ENCODE measurements at places on chromosomes 4 and X. TPM values are rescaled to one million over a fixed set of nuclear protein-coding genes. Genes with fewer than 3 reads are reported as not detected.

DNA sequence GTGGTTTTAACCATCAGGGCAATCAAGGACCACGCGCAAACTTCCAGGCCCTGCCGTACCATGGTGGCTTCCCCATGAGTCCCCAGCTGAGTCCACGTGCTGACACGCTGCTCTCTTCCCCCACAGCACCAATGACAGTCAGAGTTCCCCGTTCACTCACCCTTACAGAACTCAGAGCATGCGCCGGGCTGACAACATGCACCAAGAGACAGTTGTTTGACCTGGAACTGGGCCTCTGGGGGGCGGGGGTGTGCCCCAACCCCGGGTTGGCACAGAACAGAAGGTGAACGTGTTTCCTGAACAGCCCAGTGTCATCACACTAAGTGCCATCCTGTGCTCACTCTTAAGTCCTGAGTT, 29.4 kb downstream of the IRF2 start:
- no peak overlapping the region for H3K4me3 ChIP-seq
- H3K27me3 ChIP-seq: no peaks in the 10 kb centered on the region
- no peaks in the 10 kb centered on the region for H3K36me3 ChIP-seq
- no peak for DNase-seq

The MAMLD1 gene
- total RNA-seq: 0.25 TPM

DNA sequence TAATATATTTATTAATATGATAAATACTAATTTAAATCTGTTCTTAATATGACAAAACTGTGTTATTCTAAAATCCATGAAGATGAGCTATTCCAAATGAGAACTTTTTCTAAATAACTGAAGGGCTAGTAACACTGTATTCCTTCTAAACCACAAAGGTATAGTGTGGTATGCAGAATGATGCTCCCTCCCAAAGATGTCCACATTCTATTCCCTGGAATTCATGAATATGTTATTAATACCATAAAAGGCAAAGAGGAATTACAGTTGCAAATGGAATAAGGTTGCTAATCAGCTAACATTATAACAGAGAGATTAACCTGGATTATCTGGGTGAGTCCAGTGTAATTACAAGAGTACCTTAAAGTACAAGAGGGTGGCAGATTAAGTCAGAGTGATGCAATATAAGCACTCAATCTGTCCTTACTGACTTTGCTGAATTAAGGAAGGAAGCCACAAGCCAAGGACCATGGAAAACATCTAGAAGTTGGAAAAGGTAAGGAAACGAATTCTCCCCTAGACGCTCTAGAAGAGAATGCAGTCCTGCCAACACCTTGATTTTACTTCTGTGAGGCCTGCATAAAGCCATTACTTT, 20.7 kb upstream of the MAB21L2 start:
- H3K4me3 ChIP-seq: no peak overlapping the region
- peaks cover 9% of the 10 kb centered on the region for H3K4me1 ChIP-seq
- no peaks in the 10 kb centered on the region for H3K27me3 ChIP-seq
- peaks cover 4% of the 10 kb centered on the region for H3K36me3 ChIP-seq

- H3K27me3 ChIP-seq: no peaks in the 10 kb centered on the region
- H3K27ac ChIP-seq: peak overlapping the region; percentile 88
- peak; percentile 77 for DNase-seq
- no peaks in the 10 kb centered on the region for H3K36me3 ChIP-seq
- H3K4me3 ChIP-seq: no peak overlapping the region
Observed at GRCh38 chr4:75705198-75705977, 19.0 kb upstream of the USO1 start.

DNA sequence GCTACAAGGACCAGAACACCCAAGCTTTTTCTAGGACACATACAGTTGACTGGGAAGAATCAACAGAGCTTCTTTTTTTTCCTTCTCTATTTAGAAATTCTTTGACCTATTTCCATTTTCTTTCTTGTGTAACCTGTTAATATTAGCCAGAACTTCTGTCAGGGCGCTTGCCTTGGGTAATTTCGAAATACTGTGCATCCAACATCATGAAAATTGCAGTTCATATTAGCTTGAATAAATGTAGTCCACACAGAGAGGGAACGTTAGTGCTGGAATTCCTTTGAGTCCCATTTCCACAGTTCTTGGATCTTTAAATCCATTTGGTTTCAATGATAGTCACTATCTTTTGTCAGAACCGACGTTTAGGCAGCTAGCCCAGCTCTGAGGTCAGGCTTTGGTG, 141.8 kb downstream of the MXRA5 start:
- DNase-seq: no peak
- H3K4me1 ChIP-seq: no peaks in the 10 kb centered on the region
- no peak overlapping the region for H3K4me3 ChIP-seq
- H3K27me3 ChIP-seq: no peaks in the 10 kb centered on the region

The CCSER1 gene
- 0.77 TPM for total RNA-seq

GRCh38 chr4:1293531-1293941, 3.8 kb downstream of the MAEA start:
- DNase-seq: no peak
- no peak overlapping the region for H3K27ac ChIP-seq
- H3K27me3 ChIP-seq: no peaks in the 10 kb centered on the region
- H3K4me1 ChIP-seq: peaks cover 11% of the 10 kb centered on the region

DNA sequence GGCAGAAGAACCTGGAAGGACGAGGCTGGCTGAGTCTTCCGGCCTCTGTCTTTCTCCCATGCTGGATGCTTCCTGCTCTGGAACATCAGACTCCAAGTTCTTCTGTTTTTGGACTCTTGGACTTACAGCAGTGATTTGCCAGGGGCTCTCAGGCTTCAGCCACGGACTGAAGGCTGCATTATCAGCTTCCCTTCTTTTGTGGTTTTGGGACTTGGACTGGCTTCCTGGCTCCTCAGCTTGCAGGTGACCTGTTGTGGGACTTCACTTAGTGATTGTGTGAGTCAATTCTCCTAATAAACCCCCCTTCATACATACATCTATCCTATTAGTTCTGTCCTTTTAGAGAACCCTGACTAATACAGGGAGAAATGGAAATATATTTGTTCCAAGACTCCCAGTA, 265.8 kb downstream of the PCDH18 start:
- no peak for DNase-seq
- peaks cover 7% of the 10 kb centered on the region for H3K4me1 ChIP-seq
- H3K27ac ChIP-seq: no peak overlapping the region

DNA sequence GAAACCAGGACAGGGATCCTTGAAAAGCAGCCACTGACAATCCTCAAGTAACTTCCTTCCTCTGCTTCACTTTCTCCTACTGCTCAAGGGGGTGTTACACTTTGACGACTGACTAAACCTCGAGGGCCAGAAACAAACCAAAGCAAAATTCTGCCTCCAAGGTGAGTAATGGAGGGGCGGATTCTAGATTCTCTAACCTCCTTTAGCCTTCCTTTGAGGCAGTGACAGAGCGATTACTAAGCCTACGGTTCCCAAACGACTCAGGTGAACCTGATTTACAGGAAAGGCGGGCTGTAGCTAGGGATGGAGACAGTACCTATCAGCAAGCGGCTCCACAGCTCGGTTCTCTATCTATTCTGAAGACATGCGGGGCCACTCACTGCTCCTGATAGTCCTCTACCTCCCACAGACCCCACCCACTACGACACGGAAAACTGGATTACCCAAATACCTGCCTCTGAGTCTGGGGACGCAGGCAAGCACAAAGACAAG, 487 bp downstream of the TBCK start:
- H3K4me1 ChIP-seq: peaks cover 17% of the 10 kb centered on the region
- H3K36me3 ChIP-seq: no peaks in the 10 kb centered on the region
- H3K27me3 ChIP-seq: no peaks in the 10 kb centered on the region

DNA sequence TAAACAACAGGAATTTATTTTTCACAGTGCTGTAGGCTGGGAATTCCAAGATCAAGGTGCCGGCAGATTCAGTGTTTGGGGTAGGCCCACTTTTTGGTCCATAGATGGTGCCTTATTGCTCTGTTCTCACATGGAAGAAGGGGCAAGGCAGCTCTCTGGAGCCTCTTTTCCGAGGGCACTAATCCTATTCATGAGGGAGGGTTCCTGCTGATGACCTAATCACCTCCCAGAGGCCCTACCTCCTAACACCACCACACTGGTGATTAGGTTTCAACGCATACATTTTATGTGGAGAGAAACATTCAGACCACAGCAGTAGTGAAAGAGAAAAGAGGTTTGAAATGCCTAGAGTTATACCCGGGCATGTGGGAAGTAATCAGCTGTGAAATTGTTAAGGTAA, 1.4 kb upstream of the POLA1 start:
- H3K27ac ChIP-seq: peak overlapping the region; percentile 72
- peaks cover 37% of the 10 kb centered on the region for H3K4me1 ChIP-seq
- peak; percentile 80 for DNase-seq
- H3K36me3 ChIP-seq: no peaks in the 10 kb centered on the region

The CXCL5 gene
- 0.12 TPM for total RNA-seq

GRCh38 chr4:95507147-95507546, 41.6 kb downstream of the UNC5C start:
- H3K27me3 ChIP-seq: no peaks in the 10 kb centered on the region
- H3K4me3 ChIP-seq: no peak overlapping the region
- H3K27ac ChIP-seq: no peak overlapping the region
- H3K36me3 ChIP-seq: no peaks in the 10 kb centered on the region
- peaks cover 9% of the 10 kb centered on the region for H3K4me1 ChIP-seq
- no peak for DNase-seq

The CT47A7 gene
- total RNA-seq: not detected

GRCh38 chrX:129641941-129642340, 12.8 kb downstream of the APLN start:
- no peaks in the 10 kb centered on the region for H3K4me1 ChIP-seq
- H3K4me3 ChIP-seq: no peak overlapping the region
- H3K36me3 ChIP-seq: no peaks in the 10 kb centered on the region
- H3K27ac ChIP-seq: no peak overlapping the region
- no peak for DNase-seq
- H3K27me3 ChIP-seq: no peaks in the 10 kb centered on the region

GRCh38 chr4:4633431-4633830, 91.6 kb upstream of the STX18 start:
- no peaks in the 10 kb centered on the region for H3K27me3 ChIP-seq
- no peaks in the 10 kb centered on the region for H3K4me1 ChIP-seq
- H3K27ac ChIP-seq: no peak overlapping the region
- H3K36me3 ChIP-seq: no peaks in the 10 kb centered on the region

The ZFP42 gene
- 36.4 TPM for total RNA-seq

DNA sequence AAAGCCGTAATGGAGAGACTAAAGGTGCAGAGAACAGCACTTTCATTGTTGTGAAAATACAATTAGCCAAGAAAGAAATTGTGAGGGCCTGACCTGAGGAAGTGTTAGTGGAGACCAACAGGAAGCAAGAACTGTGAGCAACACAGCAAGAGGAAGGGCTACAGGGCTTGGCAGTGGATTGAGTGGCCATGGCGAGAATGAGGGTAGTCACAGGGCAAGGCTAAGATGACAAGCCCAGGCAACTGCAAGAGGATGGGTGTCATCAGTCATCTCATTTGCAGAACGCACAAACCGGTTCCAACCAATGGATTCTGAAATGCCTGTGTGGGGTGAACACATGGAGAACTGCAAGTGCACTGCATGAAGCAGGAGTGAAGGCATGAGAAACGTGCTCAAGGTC, 3.6 kb downstream of the SLC10A6 start:
- H3K36me3 ChIP-seq: no peaks in the 10 kb centered on the region
- no peaks in the 10 kb centered on the region for H3K27me3 ChIP-seq
- DNase-seq: no peak
- no peak overlapping the region for H3K27ac ChIP-seq
- no peaks in the 10 kb centered on the region for H3K4me1 ChIP-seq

- H3K4me3 ChIP-seq: no peak overlapping the region
- DNase-seq: peak; percentile 56
- H3K36me3 ChIP-seq: no peaks in the 10 kb centered on the region
- no peaks in the 10 kb centered on the region for H3K27me3 ChIP-seq
Observed at GRCh38 chr4:149896432-149896831, 80.8 kb upstream of the IQCM start.

DNA sequence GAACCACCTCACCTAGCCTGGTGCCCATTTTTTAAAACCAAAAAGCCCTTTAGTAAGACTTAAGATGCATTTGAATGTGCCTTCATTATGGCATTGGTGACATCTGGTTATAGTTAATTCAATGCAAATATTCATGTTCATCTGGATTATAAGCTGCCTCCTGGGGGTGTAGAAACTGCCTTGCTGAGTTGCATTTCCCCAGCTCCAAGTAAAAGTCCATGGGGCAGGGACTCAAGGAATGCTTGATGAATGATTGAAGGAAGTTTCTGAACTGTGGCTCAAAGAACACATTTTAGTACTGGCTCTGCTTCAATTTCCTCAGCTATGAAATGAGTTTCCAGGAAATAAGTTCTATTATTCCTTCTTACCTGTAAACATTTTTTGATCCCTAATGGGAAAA, 18.5 kb upstream of the RBM47 start:
- H3K4me1 ChIP-seq: peaks cover 9% of the 10 kb centered on the region
- no peaks in the 10 kb centered on the region for H3K36me3 ChIP-seq
- H3K27me3 ChIP-seq: no peaks in the 10 kb centered on the region
- no peak for DNase-seq
- H3K27ac ChIP-seq: no peak overlapping the region
- no peak overlapping the region for H3K4me3 ChIP-seq

DNA sequence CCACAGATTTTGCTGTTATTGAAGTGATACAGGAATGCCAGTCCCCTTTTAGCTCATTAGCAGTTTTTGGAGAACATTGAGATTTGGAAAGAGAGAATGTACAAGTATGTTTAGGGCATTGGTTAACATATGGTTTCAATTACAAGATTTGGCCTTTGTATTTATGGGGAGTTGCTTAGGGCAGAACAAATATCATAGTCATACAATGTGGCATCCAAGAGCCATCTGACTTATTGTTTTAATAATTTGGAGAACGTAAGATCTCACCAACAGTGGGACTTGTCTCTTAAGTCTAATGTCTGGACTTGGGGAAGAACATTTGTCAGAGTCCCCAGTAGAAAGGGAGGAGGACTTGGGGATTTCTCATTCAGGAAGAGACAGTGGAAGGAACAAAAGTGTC, 166.1 kb downstream of the STK32B start:
- no peak overlapping the region for H3K4me3 ChIP-seq
- H3K27me3 ChIP-seq: no peaks in the 10 kb centered on the region
- no peak overlapping the region for H3K27ac ChIP-seq
- peaks cover 9% of the 10 kb centered on the region for H3K4me1 ChIP-seq
- H3K36me3 ChIP-seq: no peaks in the 10 kb centered on the region
- no peak for DNase-seq

DNA sequence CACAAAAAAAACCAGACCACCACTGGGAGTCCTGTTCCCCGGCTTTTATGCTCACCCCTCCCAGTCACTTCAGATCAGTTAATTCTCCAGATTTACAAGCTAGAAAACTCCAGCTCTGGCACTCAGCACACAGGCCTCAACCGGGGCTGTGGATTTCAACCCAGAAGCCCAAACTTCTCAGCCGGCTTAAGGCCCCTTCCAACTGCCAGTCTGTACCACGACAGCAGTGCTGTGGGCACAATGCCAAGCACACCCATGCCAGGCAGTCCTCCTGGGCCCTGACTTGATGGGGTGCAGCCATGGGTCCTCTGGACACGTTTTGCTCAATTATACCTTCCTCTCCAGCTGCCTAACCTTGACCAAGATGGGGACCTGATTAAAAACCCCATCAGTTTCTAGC, 12.2 kb downstream of the SOD3 start:
- H3K4me3 ChIP-seq: no peak overlapping the region
- no peaks in the 10 kb centered on the region for H3K4me1 ChIP-seq
- H3K27me3 ChIP-seq: peaks cover under 1% of the 10 kb centered on the region
- H3K36me3 ChIP-seq: no peaks in the 10 kb centered on the region
- no peak overlapping the region for H3K27ac ChIP-seq
- no peak for DNase-seq

GRCh38 chrX:143095816-143096215, 70.1 kb downstream of the SPANXN4 start:
- H3K27ac ChIP-seq: no peak overlapping the region
- DNase-seq: no peak
- H3K36me3 ChIP-seq: no peaks in the 10 kb centered on the region
- no peaks in the 10 kb centered on the region for H3K27me3 ChIP-seq
- H3K4me3 ChIP-seq: no peak overlapping the region

The VAMP7 gene
- 43.8 TPM for total RNA-seq

The DRD5 gene
- not detected for total RNA-seq
